ENCODE measurements at places on chromosomes 7 and 10.

GRCh38 chr7:107078517-107078966 is 34.0 kb downstream of the PRKAR2B start:
- DNase-seq: no peak

DNA sequence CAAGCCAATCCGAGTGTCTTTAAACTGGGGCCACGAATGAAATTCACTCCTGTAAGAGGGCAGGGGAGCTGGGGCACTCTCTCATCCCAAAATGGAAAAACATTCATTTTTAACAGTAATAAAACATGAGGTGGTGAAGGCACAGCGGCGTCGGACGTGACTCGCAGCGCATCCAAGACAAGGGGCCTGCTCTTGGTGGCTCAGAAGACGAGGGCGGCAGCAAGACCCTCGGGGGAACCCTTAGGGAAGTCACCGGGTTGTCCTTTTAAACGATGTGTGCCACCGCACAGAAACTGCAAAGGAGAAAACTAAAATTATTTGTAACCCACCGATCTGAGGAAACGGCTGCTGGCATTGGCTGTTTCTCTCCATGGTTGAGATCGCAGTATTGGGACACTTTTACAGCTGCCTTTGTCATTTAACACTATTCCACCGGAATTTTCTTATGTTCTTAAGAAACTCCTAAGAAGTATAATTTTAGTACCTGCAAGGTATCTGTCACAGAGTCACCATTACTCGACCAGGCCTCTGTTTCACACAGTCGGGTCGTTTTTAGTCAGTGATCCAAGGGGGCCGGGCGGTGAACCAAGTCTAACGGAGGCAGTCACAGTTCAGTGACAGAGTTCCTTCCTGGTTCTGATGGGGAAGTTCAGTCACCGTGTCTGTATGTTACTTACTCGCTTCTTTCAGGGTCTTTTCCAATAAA is 159.3 kb downstream of the PTPRN2 start:
- peak; percentile 33 for DNase-seq

DNA sequence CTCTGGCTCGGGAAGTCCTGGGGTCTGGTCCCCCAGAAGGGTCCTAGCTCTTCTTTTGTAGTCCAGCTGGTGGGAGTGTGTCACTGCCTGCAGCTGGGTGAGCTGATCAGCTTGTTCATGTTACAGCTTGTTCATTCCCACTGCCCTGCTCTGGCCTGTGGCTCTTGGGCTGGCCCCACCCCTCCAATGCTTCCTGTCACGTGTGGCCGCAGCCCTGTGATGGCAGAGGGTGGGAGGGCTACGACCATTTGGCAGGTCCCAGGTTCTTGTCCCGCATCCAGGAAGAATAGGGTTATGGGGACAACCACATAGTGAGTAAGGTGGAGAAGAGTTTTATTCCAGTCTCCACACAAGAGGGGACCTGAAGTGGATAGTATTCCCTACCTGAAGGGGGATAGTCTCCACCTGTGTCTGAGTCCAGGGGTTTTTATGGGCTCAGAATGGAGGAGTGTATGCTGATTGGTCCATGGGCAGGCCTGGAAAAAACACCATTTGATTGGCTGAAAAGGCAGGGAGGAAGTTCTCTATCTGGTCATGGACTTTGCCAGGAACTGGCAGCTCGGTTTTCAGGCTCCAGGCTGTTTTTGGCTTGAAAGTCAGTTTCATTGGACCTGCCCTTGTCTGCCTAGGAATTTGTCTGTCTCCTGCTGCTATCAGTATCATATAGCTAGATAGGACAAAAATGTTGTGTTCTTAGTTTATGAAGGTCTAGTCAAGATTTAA is 13.1 kb downstream of the SDHAF3 start:
- DNase-seq: no peak

- DNase-seq: no peak
Observed at GRCh38 chr10:96988426-96988825, 156.3 kb downstream of the LCOR start.

DNA sequence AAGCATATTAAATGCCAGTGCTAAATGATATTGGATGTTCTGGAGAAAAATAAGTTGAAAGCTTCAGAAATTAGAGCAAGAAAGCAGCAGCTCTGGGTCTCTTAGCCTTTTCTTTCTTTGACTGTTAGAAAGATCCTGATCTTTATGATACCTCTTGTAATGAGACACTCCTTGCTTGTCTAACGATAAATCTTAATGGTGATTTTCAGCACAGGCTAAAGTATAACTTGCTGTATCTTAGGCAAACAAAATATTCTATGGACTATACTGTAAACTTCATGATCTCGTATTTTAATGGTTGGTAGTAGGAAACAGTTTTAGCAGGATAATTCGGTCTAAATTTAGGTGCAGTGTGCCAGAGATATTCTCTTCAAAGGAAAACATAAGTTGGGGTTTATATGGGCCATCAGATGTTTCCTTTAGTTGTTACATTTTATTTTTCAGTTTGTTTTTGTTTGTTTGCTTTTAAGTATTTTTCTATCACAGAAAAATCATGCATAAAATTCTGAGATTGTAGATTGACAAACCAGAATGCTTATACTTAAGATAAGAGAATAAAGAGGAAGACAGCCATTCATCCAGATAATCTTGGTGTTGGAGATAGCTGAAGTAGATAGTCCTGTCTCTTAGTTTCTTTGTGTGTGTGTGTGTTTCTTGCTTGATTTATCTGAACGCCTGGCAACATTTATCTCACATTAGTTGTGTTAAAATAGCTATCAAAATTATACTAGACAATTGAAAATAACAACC is 4.7 kb downstream of the CASD1 start:
- DNase-seq: no peak

DNA sequence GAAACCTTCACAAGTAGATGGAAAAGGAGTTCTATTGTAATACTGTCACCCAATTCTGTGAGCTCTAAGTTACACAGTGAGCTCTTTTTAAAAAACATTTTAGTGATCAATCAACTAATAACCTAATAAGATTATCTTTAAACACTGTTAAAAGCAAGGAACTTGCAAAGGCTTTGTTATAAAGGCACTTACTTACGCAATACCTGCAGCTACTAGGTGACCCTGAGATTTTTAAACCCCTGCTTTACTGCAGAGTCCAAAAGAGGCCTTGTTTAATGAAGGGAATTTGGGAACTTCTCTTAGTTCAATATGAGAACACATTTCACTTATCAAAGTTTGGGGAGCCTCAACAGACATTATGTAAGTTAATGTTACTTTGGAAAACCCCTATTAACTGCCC is 53.3 kb downstream of the P4HA1 start:
- DNase-seq: no peak

GRCh38 chr7:128055637-128056036 is 24.4 kb upstream of the LRRC4 start:
- no peak for DNase-seq

- peak; percentile 87 for DNase-seq
Observed at GRCh38 chr7:32204361-32205018, 134.3 kb upstream of the PDE1C start.

DNA sequence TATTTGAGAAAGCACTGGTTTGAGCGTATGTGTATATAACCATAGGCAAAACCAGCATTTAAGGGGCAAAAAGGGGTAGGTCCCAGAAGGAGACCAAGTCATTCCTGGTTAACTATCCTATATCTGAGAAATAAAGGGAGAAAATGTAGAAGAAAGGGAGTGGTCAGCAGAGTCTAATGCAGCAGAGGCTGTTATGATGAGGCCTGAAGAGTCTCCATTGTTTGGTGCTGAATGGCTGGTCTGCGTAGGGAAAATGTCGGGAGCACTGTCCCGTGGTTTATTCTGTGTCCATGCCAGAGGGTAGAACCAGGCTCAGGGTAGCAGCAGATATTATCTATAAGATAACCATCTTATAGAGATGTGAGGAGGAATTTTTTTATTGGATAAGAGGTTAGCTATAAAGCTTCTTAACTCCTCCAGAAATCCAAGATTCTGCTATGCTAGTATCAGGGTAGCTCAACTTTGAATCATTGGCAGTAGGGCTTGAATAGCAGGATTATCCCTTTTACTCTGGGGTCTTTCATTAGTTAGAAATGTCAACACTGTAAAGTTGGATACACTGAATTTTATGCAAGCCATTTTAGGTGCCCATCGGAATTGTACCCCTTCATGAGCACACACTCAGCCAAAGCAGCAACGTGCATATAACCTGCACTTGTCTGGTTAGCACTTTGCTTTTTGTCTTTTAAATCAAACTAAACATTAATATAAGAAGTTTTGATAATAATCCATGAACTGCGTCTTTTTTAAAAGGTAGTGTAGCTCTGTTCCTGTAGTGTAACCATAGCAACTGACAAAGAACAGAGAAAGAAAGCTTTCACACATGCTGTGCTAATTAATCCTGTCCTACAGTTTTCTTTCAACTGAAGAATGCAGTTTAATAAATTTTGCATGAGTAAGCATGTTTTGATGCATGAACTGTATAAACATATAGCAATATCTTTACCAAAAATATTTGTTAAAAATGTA is 312.0 kb upstream of the FZD1 start:
- DNase-seq: no peak

- no peak for DNase-seq
Observed at GRCh38 chr10:114631090-114631665, 26.9 kb downstream of the ABLIM1 start.

- no peak for DNase-seq
Observed at GRCh38 chr10:79285315-79286197, 61.7 kb upstream of the PPIF start.

Measured in tibial artery (tissue), 4 donors.